ENCODE measurements at places on chromosomes 2 and 18.
A peak's percentile ranks its signal among the peaks of the same experiment; 100 is the strongest.

- no peak for DNase-seq
Observed at GRCh38 chr2:174763780-174764179, 492 bp downstream of the CHRNA1 start.

DNA sequence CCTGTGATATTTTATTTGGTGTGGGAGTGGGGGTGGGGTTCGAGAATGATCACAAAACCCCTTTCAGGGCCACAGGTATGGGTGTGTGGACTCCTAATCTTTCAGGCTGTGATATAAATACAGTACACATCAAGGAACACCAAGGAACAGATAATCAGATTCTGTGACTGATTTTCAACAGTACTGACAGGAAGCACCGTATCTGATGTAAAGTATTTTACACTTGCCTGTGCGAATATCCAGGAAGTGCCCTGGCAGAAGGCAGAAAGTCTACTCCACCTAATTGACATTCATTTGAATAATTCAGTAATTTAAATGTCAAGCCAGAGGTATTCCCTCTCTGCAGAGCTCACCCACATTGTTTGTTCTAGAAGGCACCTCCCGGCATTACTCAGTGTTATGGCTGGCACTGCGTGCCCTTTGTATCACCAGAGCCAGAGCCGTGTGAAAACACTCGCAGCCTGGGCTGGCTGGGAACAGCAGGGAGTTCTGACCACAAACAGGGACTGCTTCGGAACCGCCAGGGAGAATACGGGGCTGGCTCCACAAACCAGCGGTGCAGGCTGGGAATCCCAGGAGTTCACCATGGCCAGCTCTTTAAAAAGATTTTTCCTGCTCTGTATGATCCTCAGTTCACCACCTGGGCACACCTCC is 91.8 kb downstream of the ACVR1 start:
- DNase-seq, result no peak

GRCh38 chr2:126828051-126828450 is 70.6 kb upstream of the TEX51 start:
- no peak for DNase-seq

DNA sequence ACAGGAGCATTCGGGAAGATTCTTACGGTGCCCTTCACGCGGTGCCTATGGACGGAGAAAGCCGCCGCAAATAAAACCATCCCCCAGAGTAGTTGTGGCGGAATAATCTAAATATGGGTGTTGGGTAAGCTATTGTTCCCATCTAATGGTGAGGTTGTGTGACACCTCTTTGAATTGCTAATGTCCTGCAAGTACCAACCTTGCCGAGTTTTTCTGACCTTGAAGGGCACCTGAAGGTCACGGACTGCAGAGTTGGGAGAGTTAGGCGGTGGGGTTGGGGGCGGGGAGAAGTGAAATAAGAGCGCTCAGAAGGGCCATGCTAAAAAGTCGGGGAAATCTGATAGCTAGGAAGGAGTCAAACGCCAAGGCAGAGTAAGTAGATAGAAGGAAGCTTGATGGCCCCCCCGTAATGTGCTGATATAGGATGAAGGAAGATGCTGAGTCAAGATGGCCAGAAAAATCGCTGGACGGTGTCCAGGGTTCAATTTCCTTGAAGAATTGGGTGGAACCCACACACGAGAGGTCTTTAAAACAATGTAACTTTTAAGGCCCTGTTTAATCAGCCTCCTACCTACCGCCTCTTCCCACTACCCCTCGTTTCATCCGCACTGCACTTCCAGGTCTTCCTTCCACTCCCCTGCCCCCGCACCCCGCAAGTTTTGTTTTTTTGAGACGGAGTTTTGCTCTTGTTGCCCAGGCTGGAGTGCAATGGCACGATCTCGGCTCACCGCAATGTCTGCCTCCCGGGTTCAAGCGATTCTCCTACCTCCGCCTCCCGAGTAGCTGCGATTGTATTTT is 600 bp downstream of the KATNAL2 start:
- no peak for DNase-seq

- DNase-seq, result no peak
Observed at GRCh38 chr2:189613077-189613636, 32.6 kb upstream of the SLC40A1 start.

- no peak for DNase-seq
Observed at GRCh38 chr2:170928036-170928823, 823 bp upstream of the GORASP2 start.

DNA sequence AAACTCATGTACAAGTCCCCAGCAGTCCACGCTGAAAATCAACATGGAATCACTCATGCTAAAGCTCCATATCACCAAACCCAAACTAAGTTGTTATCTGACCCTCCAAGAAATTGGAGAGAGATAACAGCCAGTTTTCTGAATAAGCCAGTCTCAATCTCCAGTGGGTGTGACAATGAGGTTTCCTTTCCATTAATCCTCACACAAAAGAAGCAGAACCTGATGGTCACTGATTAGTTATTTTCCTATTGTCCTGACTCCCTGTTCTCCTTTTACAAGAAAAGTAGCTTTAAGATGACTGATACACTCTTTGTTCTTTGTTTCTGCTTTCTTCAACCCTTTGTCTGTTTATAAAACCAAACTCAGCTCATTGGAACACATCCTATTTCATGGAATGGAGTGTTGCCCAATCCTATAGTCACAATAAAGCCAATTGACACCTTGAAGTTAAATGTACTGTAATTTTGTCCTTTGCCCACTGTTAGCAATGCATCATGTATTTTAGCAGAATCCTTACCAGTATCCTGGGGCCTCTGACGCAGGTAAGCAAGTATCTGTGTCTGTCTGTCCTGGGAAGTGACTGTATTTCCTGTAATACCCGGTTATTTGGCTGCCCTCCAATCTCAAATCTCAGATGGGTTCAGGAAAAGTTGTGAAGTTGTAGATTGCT is 30.6 kb upstream of the SH3RF3 start:
- no peak for DNase-seq

DNA sequence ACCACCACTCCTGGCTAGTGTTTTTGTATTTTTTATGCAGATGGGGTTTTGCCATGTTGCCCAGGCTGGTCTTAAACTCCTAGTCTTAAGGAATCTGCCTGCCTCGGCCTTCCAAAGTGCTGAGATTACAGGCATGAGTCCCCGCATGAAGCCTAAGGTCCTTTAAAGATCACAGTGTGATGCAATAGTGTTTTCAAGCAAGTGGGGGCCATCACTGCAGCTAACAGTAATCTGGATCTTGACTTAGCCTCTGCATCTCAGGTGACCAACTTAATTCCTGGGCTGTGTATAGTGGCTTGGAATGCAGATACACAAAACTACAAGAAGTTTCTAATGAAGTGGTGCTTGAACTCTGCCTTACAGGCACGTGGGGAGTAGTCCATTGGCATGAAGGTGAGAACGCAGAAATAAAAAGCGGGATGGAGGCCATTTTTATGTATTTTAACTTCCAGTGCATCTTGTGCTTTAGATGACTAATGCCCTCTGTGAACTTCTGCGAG is 334.4 kb upstream of the SPRED2 start:
- no peak for DNase-seq

- DNase-seq, result peak; percentile 41
Observed at GRCh38 chr2:36356298-36356989, 866 bp downstream of the CRIM1 start.

GRCh38 chr2:190600293-190601103 is 48.4 kb upstream of the NAB1 start:
- DNase-seq, result no peak

DNA sequence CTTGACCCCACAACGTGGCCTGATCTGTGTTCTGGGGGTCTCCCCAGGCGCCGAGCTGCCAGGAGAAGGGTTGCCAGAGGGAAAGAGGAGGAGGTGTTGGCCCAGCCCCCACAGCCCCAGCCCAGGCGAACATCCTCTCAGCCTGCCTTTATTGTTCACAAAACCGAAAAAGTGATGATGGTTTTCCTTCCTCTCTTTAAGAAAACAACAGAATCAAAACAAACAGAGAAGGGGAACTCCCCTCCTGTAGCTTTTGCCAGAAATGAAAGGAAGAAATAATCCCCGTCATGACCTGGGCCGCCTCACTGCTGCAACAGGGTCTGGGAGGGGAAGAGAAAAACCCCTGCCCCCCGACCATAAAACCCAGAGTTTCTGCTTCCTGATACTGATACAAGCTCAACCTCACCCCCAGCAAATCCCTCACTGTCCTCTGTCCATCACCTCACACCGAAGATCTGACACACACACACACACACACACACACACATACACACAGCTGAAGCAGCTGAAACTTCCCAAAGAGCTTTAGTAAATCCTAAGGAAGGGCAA is 52.0 kb downstream of the ZFP36L2 start:
- peak; percentile 59 for DNase-seq

DNA sequence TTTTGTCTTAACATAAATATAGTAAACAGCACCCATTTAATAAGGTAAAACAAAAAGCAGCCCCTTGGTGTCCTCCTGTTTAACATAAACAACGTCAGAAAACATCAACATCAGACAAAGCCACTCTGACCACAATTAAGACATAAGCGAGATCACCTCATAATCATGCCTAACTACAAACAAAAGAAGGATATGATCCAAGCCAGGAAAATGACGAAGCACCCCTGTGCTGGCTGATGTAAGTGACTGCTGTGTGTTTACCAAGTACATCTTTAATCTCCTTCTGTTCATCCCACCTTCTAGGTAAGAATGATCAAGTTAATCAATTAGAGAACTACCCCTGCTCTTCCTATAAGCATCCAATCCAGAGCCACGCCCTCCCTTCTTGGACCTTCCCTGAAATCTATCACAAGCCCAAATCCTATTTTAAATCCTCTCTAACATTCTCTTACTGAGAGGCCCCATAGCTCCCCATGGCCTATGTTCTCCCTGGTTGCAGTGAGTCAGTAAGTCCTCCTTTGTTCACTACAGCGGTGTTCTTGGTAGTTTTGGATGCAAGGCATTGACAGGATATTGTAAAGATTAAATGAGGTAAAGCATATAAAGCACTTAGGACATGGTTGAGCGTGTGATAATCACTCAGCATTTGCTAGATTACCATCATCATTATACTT is 424.2 kb downstream of the TSN start:
- DNase-seq, result no peak

- no peak for DNase-seq
Observed at GRCh38 chr2:151020411-151020810, 241.3 kb downstream of the RBM43 start.

DNA sequence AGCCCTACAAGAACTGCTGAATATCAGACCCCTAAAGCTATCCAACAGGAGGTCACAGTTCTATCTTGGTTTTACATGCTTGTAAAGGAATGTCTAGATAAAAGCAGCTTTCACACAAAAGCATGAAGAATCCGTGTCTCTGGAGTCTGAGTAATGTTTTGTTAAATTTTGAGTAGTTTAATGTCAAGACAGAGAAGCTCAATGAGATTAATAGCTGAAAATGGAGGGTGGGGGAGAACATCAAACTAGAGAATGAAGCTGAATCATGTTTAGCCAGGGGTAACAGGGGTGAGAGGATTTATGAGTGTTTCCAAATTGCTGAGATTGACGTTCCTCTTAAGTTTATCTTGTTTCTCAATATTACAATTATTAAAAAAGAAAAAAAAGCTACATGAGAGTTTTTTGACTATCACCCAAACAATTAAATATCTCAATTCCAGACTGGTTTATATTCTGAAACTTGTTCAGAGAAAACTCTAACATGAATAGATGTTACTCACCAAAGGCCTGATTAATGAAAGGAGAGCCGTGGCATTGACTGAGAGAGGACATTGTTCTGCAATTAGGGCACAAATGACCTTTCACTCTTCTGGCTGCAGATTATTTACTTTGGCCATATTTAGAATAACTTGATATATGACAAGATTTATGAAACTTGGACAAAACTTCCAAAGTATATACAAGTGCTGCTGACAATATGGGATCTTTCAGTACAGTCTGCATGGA is 266.4 kb upstream of the ETAA1 start:
- no peak for DNase-seq

GRCh38 chr2:127326289-127326945 is 32.5 kb upstream of the ERCC3 start:
- no peak for DNase-seq

- DNase-seq, result no peak
Observed at GRCh38 chr2:241886840-241887447, 17.4 kb downstream of the RTP5 start.

DNA sequence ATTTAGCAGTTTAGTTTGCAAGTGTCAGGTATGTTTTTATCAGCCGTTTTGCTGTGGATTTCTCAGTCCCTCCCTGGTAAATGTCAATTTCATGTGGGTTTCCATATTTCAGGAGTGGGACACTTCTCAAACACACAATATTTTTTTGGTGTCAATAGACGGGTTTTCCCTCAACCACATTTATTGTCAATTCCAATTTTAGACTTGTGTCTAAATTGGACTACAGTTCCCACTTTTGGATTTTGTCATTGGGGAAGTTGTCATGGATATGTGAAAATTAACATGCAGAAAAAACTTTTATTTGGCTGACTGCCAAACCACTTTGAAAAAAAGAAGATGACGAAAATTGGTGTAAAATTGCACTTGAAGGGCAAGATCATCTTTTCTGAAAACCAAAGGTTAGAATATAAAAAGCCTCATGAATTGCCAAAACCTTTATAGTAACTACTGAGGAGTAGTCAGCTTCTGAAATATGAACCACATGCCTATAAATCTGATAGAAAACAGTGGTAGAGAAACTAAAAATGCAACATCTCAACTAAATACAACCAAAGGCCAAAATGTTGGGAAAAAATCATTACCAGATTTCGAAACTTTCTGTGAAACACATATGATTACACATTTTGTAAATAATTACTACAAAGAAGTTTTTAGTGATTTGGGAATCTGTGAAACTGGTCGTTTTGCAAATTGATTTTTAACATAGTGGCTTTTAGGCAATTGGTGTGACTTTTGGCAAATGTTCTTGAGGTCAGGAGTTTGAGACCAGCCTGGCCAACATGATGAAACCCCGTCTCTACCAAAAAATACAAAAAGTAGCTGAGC is 106.4 kb downstream of the BCL2L11 start:
- no peak for DNase-seq

- DNase-seq, result no peak
Observed at GRCh38 chr18:64991102-64991501, 759.7 kb upstream of the CDH7 start.

DNA sequence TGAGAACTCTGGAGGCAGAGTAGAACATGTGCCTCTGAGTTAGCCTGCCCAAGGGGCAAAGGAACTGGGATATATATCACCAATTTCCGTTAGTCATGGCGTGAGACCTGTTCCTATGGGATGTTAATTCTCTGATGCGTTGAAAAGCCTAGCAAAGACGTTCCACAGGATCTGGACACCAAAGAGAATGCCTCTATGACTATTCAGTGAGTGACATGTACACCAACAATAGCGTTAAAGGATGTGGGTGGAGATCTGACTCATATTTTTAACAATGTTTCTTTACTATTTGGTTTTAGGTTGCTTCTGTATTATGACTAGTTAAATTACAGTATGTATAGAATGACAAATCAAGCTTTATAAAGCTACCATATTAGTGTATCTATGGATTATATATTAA is 320.9 kb upstream of the MC4R start:
- no peak for DNase-seq

DNA sequence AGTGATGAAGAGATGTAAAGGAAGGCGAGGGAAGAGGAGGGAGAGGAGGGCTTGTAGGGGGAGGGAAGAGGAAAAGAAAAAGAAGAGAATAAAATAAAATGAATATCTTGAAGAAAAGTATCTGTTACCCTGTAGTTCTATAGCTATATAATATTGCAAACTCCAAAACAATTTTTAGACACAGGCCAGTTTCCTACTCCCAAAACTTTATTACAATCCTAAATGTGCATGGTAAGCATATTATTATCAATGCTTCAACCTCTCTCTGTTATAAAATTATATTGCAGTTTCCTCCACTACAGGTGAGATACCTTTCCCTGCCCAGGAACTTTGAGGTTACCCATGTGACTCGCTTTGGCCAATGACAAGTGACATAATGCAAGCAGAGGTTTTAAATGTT is 1351.6 kb upstream of the NRXN1 start:
- DNase-seq, result no peak
